NCI-H1930 (cell line): ENCODE measurements at places on chromosomes 6 and 20.

- no peak for DNase-seq
These were observed 21.9 kb downstream of the ATXN1 start for GRCh38 chr6:16739329-16739801.

DNA sequence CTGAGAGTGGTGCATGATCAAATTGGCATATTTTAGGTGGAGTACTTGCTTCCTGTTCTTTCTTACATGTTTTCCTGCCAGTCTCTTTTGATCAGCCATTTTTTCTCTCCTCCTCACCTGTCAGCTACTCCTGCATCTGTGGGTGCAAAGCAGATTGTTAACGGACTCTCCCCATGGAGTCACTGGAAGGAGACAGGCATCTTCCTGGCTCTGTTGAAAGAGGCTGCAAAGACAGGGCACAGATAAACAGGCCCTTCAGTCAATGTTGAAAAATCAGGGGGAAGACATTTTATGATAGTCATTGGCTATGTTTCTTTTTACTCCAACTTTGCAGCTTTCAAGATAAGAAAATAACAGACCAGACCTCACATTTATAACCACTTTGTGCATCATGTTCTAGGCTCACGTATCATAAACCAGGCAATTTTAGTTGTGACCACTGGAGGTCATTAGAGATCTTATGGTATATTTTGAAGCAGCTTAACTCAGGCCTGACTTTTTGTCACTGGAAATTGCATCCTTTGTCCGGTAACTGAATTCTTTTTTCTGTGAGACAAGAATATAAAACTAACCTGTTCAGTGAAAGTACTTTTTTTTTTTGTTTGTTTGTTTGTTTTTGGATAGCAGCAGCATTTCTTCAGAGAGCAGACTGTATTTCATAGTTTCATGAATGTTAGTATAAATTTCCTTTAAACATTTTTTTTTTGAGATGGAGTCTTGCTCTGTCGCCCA, 20.1 kb downstream of the ECT2L start:
- DNase-seq = no peak

DNA sequence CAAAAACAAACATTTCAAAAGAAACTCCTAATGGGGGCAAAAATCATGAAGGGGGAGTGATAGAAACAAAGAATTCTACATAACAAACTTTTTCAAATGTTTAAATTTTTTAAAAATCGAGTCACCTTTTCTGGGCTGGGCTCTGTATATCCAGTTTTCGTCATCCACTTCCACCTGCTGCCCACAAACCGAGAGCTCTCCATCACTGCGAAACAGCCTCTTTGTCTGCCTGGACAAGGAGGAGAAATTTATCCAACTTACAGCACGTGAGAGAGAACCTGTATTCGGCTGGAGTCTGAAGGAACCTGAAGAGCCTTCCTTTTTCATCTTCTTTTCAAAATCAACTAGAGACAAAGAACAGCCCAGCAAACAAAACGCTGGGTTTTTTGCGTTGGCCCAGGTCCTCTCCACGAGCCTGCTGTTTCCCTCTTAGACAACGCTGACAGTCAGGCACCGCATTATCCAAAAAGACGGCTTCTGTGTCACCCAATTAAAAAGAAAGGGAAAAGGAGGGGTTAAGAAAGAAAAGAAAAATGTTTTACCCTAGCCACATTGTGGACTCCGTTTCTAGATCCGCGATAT, 72.4 kb upstream of the NHSL1 start:
- DNase-seq = no peak

DNA sequence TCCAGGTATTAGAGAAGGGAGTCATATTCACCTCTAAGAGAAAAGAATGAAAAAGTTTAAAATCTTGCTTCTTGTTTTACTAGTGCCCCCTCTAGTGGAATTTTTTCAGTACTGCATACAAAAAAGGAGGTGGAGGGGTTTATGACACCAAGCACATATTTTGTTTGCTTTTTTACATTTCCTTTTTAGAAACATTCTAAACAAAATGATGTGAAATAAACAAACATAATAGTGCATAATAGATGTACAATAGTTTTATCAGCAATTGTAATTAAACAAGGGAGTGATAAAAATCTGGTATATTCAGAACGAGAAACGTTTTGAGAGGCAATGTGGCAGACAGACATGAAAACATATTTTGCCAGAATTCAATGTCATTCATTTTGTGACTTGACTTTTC, 111.0 kb upstream of the TFAP2D start:
- no peak for DNase-seq

DNA sequence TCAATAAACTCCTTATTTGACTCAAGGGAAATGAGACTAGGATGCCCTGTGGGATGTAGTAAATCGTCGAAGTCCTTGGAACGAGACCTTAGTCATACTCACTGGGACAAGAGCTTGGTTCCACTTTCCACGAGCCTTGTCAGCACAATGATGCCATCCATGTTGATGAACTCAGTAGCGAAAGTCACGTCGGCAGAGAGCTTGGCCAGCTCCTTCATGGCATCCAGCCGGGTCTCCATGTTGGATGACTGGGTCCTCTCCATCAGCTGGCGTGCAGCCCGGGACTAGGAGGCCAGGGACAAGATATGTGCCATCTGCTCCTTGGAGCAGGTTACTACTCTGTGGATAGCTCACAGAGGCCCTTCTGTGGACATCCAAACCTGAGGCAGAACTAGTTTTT, 17.5 kb downstream of the ELMO2 start:
- no peak for DNase-seq

GRCh38 chr20:13870170-13870748, 85.4 kb downstream of the NDUFAF5 start:
- DNase-seq = no peak

DNA sequence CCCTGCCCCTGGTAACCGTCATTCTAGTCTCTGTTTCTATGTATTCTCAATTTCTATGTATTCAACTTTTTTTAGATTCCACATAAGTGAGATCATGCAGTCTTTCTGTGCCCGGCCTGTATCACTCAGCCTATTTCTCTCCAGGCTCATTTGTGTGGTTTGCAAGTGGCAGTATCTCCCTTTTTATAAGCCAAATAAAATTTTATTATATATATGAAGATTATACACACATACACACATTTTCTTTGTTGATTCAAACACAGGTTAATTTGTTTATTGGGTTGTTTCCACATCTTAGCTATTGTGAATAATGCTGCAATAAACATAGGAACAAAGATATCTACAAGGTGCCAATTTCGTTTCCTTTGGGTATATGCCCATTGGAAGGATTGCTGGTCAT, 571.7 kb downstream of the DHX35 start:
- no peak for DNase-seq

GRCh38 chr6:85464722-85465150, 14.9 kb downstream of the NT5E start:
- no peak for DNase-seq

GRCh38 chr6:90274451-90275030, 22.1 kb downstream of the BACH2 start:
- no peak for DNase-seq
